ENCODE measurements at places on chromosomes 4 and X.

DNA sequence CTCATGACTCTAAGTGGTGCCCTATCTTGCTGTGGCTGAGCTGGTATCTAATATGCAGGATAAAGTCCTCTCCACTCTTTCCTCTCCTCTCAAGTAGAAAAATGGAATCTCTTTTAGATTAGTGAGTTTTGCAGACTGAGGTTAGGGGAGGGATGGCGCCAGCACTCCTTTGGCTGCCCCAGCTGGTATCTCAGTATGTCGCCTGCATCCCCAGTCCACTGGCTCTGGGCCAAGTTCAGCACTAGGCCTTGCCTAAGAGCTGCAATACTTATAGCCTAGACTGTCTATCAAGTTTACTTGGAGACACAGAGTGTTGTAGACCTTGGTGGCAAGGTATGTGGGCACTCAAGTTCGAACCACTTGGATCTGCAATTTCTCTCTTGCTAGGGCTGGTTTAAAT lies 351.3 kb downstream of the NAP1L3 start:
- DNase-seq = no peak

DNA sequence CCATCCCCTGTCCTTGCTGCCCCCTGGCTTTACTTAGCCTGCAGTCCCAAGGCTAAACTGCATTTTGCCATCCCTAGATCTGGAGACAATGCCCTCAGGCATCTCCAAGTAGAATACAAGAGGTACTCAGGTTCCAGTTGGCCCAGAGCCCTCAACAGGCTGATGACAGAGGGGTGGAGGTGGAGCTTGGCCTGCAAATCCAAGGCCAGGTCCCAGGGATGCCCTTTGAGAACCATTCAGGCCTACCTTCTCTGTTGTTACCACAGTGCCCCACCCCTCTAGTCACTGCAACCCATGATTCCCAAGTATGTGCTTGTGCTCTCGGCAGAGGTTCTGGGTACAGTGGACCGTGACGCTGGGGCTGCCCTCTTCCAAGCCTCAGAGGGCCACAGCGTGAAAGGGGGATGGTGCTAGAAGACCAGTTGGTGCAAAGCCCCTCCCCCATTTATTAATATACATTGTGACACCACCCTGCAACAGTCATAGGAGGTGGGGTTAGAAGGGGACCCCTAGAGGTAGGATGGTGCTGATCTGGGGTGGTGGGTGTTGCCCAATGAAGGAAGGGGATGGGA lies 6.4 kb upstream of the UBA1 start:
- DNase-seq = no peak

DNA sequence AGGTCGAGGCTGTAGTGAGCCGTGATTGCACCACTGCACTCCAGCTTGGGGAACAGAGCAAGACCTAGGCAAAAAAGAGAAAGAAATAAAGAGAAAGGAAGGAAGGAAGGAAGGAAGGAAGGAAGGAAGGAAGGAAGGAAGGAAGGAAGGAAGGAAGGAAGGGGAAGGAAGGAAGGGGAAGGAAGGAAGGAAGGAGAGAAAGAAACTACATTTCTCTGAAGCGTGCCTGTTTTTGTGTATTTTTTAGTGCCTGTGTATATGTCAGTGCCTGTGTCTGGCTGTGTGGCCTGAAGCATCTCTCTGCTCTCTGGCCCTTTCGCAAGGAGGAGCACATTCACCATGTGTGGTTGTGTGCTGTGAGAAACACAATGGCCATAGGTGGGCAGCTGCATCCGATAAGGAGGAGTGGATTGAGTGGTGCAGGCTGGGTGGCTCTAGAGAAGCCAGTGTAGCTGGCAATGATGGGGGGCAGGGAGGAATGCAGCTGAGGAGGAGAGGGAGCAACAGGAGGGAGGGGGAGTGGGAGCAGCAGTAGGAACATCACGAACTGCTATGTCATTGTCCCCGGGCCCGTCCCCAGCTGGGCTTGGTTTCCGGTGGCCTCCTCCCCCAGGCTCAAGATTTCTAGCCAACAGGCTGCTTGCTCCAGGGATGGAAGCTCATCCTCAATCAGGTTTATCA lies 11.4 kb downstream of the SYN1 start:
- no peak for DNase-seq

DNA sequence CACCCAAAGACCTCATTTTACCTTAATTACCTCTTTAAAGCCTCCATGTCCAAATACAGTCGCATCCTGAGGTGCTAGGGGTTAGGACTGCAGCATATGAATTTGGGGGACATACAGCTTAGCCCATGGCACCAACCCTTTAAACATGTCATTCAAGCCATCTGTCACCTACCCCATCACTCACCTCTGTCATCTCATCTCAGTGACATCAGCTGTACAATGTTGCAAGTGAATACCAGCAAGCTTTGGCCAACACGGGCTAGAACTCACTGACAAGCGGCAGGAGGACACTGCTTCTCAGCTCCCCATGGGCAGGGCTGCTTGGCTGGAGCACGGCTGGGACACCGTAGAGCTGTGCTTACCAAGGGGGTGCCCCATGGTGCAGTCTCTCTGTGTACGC lies 107.5 kb downstream of the STK32B start:
- DNase-seq = no peak

DNA sequence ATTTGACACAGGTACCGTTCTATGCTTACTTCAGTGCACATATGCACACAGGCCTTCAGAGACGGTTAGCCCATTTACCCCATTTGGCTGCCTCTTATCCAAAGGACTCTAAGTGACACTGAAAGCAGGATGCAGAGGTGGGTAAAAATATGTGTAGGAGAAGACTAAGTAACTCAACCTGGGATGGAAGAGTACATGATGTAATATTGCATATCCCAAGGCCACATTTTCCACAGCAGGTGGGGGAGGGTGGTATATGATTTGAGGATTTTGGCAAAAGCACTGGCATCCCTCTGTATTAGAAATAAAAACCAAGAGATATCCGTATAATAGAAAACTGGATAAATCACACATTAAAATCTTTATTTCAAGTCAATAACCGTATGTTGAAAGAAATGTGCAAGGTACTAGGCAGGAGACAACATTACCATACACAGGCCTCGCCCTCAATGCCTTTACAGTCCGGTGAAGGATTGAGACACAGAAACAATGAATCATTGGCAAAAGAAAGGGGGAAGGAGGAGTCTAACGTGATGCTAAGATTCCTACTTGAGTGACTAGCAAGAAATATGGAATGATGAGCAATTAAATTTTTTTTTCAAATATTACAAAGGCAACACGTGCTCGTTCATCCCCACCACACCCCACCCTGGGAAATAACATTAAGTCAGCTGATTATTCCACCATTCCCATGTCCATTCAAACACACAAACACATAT lies 161.0 kb upstream of the RASGEF1B start:
- DNase-seq = no peak

GRCh38 chr4:156336511-156336910 lies 382.8 kb upstream of the CTSO start:
- no peak for DNase-seq

DNA sequence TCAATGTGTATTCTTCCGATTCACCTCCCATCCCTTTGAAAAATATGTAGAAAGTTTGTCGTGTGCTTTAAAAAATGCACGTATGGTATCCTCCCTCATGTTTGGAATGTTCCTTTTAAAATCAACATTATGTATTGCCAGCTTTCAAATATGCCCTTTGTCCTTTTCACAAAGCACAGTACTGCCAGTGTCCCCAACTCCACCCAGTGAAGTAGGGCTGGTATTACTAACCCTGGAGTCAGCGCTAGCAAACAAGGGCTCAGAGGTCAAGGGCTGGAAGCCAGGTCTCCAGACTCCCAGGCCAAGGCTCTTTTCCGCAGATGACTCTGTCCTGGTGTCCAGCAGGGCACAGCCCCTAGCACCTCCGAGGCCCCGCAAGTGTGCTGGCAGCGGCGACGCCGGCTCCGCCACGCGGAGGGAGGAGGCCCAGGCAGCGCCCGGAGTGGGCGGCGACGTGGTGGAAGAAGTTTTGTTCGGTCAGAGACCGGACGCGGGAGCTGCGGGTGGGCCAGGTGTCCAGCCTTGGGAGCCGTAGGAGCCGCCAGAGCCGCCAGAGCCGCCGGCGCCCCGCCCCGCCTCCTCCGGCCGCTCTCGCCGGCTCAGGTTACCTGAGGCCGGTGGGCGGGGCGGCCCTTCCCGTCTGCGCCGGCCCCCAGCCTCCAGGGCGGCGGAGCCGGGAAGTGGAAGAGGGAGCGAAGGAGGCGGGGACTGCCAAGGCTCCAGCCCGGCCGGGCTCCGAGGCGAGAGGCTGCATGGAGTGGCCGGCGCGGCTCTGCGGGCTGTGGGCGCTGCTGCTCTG lies at the start of gene IL13RA1:
IL13RA1 (plus strand) TSS at position 720 of the 799 bp plus-strand sequence; CDS start at position 753, 33 bp downstream.
- peak; percentile 55 for DNase-seq

GRCh38 chrX:44178274-44179053 lies 165.0 kb downstream of the EFHC2 start:
- DNase-seq = peak; percentile 19

- no peak for DNase-seq
Observed at GRCh38 chrX:13690836-13691235, 1.9 kb downstream of the RAB9A start.

DNA sequence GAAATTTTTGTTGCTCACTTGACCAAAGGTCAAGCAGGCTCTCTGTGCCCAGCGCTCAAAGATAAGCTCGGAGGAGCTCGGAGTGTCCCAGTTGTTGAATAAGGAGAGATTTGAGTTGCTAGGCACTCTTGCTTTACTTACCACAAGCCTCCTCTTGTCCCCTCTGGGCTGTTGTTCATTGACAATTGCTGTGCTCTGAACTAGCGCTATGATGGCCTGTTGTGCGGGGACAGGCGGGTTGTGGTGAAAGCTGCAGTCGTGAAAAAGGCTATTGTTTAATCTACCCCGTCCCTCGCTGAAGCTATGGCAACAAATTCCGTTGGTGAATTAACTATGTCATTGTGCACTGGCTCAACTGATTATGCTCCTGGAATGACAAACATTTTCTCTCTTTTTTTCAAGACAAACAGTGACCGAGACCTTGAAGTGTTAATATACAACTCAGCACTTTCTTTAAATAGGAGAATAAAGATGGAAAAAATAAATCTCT lies 21.0 kb upstream of the POLA1 start:
- DNase-seq = no peak

- DNase-seq = no peak
Observed at GRCh38 chr4:111064342-111064993, 441.6 kb upstream of the PITX2 start.

GRCh38 chr4:86970447-86971354 lies 35.9 kb downstream of the AFF1 start:
- peak; percentile 62 for DNase-seq

DNA sequence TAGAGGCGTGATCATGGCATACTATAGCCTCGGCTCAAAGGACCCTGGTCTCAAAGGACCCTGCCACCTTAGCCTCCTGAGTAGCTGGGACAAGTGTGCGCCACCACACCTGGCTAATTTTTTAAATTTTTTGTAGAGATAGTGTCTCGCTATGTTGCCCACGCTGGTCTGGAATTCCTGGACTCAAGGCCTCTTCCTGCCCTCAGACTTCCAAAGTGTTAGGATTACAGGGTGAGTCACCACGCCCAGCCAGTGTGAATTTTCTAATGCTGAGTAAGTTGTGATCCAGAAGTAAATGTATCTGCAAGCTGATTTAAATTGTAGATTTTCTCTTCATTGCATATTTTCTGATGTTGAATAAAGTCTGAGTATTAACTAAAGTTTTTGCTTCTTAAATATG lies 2.6 kb upstream of the ZNF674 start:
- DNase-seq = no peak

DNA sequence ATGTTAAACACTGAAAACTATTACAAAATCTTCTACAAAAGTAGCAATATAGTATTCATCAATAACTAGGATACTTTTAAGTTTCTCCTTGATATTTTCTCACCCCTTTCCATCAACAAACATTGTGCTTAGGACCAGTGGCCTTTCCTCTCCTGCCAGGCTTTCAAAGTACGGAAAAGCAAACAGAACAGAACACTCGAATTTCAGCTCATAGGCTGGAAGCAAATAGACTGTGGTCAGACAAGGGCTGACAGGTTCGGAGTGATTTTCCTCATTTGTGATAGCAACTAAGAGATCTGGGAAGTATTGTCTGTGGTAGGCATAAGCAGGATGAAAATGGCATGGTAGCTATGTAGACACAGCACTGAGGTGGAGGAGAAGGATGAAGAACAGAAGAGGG lies 68.6 kb upstream of the SORBS2 start:
- DNase-seq = peak; percentile 86

DNA sequence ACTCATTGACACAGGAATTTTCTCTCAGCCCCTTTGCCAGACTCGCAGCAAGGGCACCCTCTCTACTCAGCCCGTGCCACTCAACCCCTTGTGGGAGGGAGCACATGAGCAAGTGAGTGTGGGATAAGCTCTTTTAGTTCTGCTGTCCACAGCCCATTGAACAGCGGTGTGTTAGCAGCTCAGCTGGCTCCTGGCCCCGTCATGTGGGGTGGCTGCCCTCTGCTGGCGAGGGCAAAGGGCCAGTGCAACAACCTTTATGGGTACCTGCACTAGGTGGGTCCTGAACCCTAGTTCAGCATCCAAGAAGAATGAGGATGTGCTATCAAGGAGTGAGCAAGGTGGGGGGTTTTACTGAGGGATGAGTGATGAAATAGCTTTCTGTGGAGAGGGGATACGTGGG lies 85.0 kb upstream of the ZNF81 start:
- no peak for DNase-seq

- DNase-seq = peak; percentile 28
Observed at GRCh38 chr4:38871593-38871992, 4.0 kb downstream of the FAM114A1 start.

GRCh38 chr4:10035130-10035529 lies 13.8 kb upstream of the SLC2A9 start:
- no peak for DNase-seq

DNA sequence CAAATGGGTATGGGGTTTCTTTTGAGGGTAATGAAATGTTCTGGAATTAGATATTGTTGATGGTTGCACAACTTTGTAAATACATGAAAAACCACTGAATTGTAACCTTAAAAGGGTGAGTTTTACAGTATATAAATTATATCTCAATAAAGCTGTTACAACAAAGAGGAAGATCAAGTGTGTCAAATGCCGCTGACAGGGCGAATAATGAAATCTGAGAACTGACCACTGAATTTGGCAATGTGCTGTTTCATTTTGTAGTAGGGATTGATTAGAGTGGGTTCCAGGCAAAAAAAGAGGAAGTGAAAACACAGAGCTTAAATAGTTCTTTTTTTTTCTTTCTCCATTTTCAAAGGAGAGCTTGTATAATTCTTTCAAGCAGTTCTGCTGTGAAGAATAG lies 161.1 kb upstream of the NAP1L5 start:
- no peak for DNase-seq

GRCh38 chr4:1635464-1635863 lies 48.6 kb downstream of the FAM53A start:
- DNase-seq = no peak

DNA sequence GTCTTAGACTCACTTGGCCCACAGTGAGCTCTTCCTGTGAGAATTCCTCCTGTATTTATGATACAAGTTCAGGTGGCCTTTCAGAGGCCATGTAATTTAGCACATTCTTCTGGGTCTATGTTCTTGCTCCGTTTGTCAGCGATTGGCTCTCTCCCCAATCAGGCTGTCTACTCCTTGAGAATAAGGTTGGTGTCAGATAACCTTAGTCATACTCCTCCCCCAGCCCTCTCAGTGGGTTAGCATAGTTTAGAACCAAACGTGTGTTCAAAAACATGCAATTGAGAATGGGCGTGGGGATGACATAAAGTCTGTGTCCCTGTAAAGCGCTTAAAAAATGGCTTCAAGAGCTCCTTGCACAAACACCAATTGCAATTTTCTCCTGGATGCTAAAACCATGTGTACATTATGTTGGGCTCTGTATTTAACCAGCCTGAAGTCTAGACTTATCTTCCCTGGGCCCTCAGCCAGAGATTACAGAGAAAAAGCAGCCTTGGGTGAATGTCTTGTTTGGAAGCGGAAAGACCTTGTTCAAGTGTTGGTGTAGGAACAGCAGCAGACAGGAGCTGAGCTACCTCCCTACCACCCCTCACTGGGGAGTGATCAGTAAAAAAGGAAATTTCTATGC lies 9.9 kb upstream of the CT47C1 start:
- no peak for DNase-seq

GRCh38 chr4:15562114-15562513 lies 92.4 kb downstream of the CC2D2A start:
- no peak for DNase-seq

Data from LNCaP clone FGC (cell line).